Activated CD8-positive, alpha-beta memory T cell treated with anti-CD3 and anti-CD28 coated beads for 4 hours (primary cell): ENCODE measurements at places on chromosomes 1 and 21.

- no peak for DNase-seq
These were observed 26.0 kb downstream of the GNG12 start for GRCh38 chr1:67807282-67807681.

DNA sequence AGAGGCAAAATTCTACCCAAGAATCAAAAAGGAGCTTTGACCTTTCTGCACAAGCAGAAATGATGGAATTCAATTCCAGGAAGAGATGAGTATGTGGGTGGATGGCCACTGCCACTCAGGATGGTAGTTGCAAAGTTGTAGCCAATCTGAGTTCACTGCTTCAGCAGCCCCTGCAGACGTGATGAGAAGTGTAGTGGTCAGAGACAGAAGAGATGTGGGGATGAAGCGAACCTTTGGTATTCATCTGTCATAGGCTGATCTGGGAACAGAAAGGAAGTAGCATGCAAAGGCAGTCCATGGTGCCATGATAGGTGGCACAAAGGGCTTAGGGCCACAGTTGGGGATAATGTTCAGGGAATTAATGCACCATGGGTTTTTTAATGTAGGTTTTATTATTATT is 81.1 kb upstream of the PGBD5 start:
- no peak for DNase-seq

GRCh38 chr1:27416387-27417111 is 24.1 kb downstream of the GPR3 start:
- DNase-seq = peak; percentile 44

- DNase-seq = no peak
These were observed 128.7 kb downstream of the CRYAA start for GRCh38 chr21:43297391-43297981.

- no peak for DNase-seq
These were observed 330.1 kb downstream of the PLPP3 start for GRCh38 chr1:56249234-56249633.
